ENCODE measurements at places on chromosomes 5 and 9.

DNA sequence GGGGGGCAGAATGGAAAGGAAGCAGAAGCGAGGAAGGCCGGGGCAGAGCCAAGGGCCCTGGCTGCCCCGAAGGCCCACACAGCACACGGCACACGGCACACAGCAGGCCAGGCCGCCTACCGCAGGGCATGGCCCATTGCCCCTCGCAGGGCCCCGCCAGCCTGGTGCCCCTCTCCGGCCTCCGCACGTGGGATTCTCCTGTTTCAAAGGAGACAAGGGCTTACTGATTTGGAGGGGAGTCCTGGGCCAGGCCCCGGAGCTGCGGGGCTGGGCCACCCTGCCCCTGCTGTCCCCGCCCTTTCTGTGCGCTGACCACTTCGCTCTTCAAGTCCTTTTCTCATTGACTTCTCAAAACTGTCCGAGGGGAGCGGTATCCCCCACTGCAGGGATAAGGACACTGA is 7.7 kb upstream of the PHYKPL start:
- no peak for DNase-seq

- DNase-seq = no peak
Measured at GRCh38 chr9:129335464-129336129, 157.5 kb upstream of the IER5L start.

- no peak for DNase-seq
Measured at GRCh38 chr5:91079037-91079436, 304.1 kb downstream of the ARRDC3 start.

GRCh38 chr5:54556141-54556540 is 38.6 kb downstream of the SNX18 start:
- no peak for DNase-seq

DNA sequence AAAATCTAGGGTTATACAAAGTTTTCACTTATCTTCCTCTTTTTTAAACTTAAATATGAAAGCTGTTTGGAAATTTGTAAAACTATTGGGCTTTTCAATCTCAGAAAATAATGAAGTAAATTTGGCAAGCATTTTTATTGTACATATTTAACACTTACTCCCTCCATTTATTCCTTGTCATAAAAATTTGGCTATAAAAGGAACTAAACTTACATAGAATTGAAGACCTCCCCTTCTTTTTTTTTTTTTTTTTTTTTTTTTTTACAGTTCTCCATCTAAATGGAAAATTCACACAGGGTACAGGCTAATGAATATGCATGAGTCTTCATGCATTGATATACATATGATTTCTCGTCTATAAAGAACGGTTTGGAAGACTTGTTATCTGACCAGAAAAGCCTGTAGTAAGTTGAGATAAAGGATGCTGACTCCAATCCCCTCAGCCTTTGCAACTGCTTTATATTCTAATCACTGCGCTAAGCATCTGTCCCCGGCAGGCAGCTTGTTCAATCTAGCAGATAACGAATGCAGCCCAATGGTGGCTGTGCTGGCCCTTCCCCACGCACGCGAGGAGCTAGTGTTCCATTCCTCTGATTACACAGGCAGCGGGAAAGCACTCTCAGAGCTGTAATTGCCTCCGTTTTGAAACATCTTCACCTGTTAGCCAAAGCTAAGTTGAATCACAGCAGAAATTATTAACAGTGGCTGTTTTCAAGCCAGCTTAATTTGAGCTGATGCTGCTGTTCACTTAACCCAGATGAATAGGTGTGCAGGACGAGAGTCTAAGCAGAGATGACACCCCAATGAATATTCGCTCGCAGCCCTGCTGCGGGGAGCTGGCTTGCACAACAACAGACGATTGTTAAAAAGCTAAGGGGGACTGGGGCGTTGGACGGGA is 453.8 kb upstream of the ZNF608 start:
- no peak for DNase-seq

DNA sequence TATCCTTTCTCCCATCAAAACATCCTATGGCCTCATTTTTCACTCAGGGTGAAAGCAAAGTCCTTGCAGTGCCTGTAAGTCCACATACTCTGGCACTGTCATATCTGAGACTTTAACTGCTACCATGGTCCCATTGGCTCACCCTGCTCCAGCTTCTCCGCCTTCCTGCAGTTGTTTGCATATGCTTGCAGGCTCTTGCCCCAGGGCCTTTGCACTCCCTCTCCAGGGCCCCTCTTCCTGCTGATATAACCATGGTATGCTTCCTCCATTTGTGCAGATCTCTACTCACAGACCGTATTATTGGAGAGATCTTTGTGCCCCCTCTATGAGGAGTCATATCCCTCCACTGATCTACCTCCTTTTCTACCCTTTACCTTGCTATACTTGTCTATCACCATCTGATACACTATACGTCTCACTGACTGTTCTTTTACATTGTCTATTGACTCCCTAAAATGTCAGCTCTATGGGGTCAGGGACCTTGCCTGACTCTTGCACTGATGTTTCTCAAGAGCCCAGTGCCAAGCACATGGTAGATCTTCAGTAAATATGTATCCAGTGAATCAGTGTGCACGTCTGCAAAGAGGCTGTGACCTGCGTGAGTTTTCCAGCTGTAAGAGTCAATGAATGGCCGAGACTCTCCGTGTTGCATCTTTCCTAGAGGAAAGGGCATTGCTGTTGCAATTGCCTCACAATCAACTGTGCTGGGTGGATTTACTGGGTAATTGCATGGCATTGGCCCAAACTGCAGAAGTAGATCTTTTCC is 81.7 kb upstream of the CPEB4 start:
- no peak for DNase-seq

GRCh38 chr5:169637549-169638121 is 560 bp downstream of the DOCK2 start:
- peak; percentile 39 for DNase-seq

GRCh38 chr9:2675834-2676233 is 41.5 kb upstream of the KCNV2 start:
- no peak for DNase-seq

- DNase-seq = no peak
Measured at GRCh38 chr5:79642210-79642609, 30.0 kb downstream of the TENT2 start.

- no peak for DNase-seq
Measured at GRCh38 chr5:176420972-176421544, 4.7 kb upstream of the CLTB start.

DNA sequence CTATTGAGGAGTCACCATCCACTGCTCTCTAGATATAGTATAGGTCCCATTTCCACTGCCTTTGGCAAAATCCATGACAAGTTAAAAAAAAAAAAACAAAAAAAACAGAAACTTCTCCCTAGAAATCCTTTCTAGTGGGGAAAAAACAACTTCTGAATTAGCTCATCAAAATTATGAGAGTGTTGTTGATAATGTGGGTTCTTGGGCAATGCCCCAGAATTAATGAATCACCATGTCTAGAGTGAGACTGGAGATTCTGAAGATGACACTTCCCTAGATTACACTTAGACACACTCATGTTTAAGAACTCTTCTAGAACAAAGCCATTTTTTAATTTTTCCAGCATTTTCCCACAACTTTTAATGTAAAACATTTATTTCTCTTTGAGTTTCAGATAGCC is 728.0 kb upstream of the C9orf72 start:
- no peak for DNase-seq

DNA sequence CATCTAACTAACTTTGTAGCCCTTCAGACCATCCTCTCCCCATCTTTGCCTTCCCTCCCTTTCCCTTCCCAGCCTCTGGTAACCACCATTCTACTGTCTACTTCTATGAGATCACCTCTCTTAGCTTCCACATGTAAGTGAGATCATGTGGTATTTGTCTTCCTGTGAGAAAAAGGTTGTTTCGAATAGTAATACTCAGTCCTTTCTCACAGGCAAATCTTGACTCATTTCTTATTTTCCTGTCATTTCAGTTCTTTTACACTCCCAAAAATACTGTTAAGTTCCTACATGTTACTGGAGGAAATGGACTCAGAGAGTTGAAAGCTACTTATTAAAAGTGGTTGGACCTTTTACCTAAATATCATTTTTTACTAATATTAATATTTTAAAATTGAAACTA is 82.1 kb downstream of the SLF1 start:
- no peak for DNase-seq

DNA sequence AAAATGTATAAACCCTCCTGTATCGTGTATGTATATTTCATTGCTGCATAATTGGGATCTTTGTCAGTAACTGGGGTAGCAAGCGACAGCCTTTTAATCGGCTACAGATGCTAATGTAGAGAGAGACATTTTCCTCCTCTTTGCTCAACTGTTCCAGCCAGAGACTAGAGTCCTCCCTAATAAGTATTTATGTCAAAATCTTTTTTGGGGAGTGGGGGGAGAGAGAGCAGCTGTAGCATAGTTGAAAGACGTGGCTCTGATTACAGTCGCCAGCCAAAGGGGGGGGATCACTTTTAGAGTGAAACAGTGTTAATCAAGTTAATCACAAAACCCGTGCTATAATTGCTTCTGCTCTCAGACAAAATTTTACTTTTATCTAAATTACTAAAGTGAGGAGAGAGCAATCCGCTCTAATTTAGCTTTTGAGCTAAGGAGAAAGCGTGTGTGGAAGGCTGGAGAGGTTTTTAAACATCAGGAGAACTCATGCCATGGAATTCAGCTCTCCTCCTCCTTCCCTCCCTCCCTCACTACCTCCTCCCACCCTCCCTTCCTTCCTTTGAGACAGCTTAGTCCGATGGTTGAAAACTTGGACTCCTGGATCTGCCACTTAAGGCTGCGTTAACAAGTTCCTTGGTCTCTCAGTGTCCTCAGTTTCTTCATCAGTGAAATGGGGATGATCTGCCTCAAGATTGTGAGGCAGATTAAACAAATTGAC is 87.3 kb upstream of the ZNF618 start:
- no peak for DNase-seq
